ENCODE measurements at places on chromosomes 6 and 20. TPM values are rescaled to one million over a fixed set of nuclear protein-coding genes. Genes with fewer than 3 reads are reported as not detected.

GRCh38 chr6:68235326-68235784 is 399.7 kb upstream of the ADGRB3 start:
- DNase-seq = no peak

DNA sequence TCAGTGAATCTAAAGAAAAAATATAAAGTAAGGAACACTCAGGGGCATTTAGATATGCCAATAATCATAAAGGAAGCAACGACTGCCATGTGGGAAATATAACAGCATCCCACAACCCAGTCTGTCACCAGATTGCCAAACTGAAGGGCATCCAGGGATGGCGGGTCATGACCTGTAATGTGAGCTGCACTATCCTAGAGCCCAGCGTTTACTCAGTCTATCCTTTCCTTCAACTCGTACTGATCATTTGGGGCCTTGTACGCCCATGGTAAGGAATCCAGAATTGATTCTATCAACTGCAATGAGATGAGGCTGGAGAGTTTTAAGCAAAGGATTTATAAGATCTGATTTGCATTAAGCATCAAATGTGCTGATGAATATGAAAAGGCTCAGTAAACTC is 5.3 kb downstream of the TRPC4AP start:
- DNase-seq = no peak

- no peak for DNase-seq
These were observed 39.6 kb upstream of the BLCAP start for GRCh38 chr20:37567331-37567665.

GRCh38 chr20:50198180-50198666 is 7.6 kb downstream of the CEBPB start:
- DNase-seq = no peak

- DNase-seq = peak; percentile 28
These were observed 18.3 kb downstream of the MRPS18A start for GRCh38 chr6:43669050-43669921.

- no peak for DNase-seq
These were observed 241.5 kb upstream of the RNF24 start for GRCh38 chr20:4256874-4257273.

DNA sequence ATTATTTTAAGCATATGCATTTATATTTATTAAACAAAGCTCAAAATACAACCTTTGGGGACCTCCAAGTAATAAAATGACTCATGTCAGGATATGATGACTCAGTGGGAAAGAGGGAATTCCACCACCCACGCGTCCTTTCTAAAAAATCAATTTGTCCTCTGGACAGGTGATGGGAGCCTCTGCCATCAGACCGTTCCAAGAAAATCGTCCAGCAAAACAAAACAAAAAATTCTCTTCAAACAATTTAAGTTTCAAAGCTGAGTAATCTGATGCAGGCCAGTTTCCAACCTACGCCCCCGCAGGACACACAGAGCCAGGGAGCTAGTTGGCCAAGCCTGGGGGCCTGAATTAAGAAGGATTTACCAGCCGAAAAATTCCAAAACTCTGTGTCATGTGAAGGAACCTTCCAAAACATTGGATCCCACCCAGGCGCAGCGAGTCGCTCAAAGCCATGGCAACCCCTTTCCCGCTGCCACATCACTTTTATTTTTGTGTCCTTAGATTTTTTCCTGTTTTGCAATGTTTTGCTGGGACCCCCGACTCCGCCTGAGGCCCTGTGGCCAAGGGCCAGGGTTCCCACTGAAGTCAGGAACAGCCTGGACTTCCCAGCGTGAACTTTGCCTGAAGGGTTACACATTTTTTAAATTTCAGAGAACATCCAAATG is 95.3 kb downstream of the NFATC2 start:
- peak; percentile 87 for DNase-seq

GRCh38 chr6:159572439-159573110 is 120.5 kb downstream of the SOD2 start:
- peak; percentile 18 for DNase-seq

- peak; percentile 20 for DNase-seq
These were observed 37.2 kb downstream of the SLC22A2 start for GRCh38 chr6:160221423-160221822.

DNA sequence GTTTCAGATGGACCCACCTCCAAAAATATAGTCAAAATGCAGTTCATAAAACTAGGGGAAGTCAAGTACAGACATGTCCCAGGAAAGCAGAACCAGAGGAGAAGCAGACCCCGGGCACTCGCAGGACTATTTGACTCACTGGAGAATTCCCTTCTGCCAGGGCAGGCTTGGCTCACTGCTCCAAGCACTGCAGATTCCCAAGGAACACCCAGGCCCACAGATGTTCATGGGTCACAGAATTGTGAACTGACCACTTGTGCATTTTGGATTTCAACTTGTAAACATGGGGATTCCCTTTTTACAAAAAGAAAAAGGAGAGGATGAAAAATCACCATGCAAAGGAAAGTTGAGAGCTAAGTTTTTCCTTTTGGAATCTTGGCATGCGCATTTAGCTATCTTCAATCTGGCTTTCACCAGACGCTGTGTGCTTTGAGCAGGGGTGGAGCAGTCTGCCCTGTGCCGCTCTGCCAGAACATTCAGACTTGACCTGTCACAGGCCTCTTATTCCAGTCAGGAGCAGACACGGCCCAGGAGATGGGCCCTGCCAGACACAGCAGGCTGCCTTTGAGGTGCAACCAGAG is 237.5 kb upstream of the TAB2 start:
- peak; percentile 73 for DNase-seq

- no peak for DNase-seq
These were observed 112.0 kb upstream of the MCHR2 start for GRCh38 chr6:100105919-100106529.

DNA sequence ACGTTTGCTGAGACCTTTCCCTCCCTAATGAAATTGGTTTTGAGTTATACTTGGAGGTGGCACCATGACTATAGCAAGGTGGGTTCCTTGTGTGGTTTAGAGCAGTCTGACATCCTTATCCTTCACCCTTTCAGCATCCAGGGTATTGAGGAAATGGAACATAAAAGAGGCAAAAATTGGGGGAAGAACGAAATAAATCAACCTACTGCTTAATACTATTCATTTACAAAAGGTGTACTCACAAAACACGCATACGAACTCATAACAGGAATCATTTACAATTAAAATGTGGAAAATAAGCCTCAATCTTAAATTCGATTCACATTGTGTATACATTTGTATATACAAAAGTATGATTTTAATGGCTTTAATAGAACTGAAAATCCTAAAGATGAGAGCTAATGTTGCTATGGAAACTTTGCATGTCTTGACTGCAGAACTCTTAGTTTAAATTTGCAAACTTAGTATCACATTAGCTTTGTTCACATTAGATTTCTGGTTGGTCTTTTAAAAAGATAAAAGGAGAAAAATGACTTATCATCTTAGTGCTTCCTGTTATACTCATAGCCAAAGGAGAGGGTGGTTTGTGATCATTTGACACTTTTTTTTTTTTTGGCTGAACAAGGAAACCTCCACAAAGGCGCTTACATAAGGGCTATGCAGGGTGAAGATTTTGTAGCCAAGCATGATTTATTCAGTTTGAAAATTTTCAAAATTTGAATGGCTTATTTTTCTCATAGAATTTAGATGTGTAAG is 76.1 kb upstream of the ATXN1 start:
- peak; percentile 54 for DNase-seq

DNA sequence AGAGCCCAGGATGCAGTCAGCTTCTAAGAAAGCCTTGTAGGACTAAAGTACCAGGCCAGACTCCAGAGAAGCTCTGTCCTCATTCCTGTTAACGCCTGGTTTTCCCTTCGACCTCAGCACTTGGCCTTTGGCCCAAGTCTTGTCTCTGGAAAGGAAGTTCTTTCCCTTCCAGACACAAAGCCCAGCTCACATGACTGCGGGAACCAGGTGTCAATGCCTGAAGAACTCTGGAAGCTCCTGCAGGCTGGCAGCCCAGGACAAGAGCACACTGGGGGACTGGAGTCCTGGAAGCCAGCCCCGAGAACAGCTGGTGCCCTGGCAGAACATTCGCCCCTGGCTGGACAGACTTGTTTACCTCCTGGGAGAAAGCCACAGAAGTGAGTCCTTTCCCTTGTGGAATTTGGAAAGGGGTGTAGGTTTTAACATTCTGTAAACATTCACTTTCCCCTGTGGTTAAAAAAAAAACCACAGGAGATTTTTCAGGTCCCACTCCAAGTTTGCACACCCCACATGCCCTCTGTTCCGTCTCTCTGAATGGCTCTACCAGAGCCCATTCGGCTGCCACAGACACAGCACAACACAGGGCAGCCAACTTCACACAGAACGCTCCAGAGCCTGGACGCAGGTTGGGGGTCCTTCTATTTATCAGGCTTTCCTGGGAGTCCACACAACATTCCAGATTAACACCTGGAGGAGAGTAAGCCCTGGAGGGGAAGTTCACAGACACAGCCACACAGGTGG is 18.1 kb downstream of the ACSS1 start:
- peak; percentile 60 for DNase-seq

DNA sequence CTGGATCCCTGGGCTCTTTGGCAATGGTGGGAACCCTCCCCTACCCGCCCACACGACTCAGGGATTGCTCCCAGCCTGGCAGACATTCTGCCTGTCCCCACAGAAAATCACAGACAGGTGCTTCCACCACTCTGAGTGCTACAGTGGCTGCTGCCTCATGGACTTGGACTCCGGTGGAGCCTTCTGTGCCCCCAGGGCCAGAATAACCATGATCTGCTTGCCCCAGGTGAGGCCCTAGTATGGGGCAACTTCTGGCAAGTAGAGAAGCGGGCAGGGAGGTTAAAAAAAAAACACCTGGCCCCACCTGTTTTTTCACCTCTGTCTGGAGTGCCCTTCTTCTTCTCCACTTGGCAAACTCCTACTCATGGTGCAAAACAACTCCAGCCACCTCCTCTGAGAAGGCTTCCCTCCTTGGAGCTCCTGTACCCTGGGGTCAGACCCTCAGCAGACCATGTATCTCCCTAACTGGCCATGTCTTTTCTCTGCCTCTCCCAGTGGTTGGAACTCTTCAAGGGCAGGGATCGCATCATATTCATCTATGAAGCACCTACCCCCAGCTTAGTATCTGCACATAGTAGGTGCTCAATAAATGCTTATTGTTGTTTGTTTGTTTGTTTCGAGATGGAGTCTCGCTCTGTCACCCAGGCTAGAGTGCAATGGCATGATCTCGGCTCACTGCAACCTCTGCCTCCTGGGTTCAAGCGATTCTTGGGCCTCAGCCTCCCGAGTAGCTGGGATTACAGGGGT is 1.1 kb downstream of the CLPSL2 start:
- DNase-seq = no peak

- DNase-seq = no peak
These were observed 73.8 kb downstream of the EYA4 start for GRCh38 chr6:133314947-133315346.

- DNase-seq = no peak
These were observed 372.1 kb downstream of the KIF16B start for GRCh38 chr20:16201191-16201590.

DNA sequence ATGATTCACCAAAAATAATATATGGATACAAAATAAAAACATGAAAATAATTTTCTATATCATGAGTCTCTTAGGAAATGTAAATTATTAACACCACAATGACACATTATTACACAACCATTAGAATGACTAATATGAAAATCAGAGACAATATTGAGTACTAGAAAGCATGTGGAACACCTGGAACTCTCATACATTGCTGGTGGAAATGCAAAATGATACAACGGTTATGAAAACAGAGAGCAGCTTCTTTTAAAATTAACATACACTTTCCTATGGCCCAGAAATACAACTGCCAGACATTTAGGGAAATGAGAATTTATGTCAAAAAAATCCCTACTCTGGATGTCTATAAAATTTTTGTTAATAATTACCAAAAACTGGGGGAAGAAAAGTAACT is 853.3 kb upstream of the MAN1A1 start:
- no peak for DNase-seq

DNA sequence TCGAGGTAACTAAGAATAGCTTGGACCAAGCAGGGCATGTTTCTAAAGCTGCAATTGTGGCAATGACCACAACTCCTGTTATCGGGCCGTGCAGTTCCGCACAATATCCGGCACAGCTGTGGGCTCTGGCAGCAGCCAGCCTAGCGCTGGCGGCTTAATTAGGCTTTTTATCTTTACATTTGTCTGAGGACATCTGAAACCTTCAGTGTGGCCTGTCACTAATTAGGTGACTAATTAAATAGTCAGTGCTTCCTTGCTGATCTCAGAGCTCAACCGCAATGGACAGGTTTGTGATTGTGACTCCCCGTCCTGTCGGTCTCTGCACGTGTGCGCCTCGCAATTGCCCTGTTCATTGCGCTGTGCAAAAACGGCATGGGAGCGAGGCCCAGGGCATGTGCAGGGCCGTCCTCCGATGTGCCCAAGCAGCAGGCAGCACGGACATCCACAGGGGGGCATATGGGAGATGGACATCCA is 134.8 kb upstream of the INSM1 start:
- DNase-seq = peak; percentile 61

- no peak for DNase-seq
These were observed 62.8 kb upstream of the EPB41L1 start for GRCh38 chr20:36091561-36092397.

DNA sequence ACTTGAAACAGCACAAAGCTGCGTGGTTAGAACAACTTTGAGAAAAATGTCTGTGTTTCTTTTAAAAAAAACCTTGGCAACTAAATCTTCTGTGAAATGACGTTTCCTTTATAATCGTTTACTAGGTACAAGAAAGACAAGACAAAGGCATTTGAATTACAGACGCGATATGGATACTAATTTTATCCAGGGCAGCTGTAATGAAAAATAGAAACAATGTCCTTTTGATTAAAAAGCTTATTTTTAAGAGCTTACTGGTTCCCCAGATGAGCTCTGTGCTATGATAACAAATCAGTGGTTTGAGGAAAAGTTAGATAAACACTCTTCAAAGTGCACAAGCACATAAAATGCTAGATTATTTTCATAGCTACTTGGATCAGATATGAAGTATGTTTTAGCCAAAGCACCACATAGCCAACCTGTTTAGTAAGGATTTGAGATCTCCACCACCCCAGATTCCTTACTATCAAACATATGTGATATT is 1.6 kb upstream of the SYNCRIP start:
- no peak for DNase-seq

- DNase-seq = no peak
These were observed 64.9 kb upstream of the ZFP64 start for GRCh38 chr20:52256454-52256853.

TFB1M gene
- 23.0 TPM for total RNA-seq

RPS10 gene
- 1,066 TPM for total RNA-seq

PPIL6 gene
- 18.0 TPM for total RNA-seq

HLA-DQB2 gene
- 56.3 TPM for total RNA-seq

MAK gene
- 3.2 TPM for total RNA-seq

RAB22A gene
- 25.1 TPM for total RNA-seq

LTA gene
- 1.2 TPM for total RNA-seq

OTOR gene
- total RNA-seq = not detected

TRAPPC3L gene
- 0.28 TPM for total RNA-seq

TUBB1 gene
- total RNA-seq = 0.64 TPM

SLCO4A1 gene
- 49.6 TPM for total RNA-seq
